GM23248 (cell line): ENCODE measurements at places on chromosomes 13 and 19. TPM values are rescaled to one million over a fixed set of nuclear protein-coding genes. Genes with fewer than 3 reads are reported as not detected.

Gene ZNF587
- polyA plus RNA-seq: 6.9 and 8.0 TPM in 2 replicates

Gene TUBB4A
- not detected in 2 replicates for polyA plus RNA-seq

Gene MBD3L3
- not detected in 2 replicates for polyA plus RNA-seq

Gene IGSF23
- polyA plus RNA-seq: 0.63 and 0.79 TPM in 2 replicates

DNA sequence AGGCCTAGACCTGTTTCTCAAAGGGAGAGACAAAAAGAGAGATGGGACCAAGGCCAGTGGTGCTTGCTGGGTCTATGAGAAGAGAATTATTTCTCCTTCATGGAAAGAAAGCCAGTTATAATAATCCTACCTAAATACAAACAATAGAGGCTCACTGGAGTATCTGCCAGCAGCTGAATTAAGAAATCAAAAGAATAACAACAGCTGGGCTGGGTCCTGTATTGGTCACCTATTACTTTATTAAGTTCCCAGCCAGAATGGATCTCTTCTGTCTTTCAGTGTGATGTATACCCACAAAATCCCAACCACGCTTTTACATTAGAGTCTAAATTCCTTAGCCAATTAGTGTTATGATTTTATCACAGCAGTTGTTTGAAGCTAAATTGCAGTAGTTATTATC is 297.8 kb upstream of the DACH1 start:
- DNase-seq: no peak

DNA sequence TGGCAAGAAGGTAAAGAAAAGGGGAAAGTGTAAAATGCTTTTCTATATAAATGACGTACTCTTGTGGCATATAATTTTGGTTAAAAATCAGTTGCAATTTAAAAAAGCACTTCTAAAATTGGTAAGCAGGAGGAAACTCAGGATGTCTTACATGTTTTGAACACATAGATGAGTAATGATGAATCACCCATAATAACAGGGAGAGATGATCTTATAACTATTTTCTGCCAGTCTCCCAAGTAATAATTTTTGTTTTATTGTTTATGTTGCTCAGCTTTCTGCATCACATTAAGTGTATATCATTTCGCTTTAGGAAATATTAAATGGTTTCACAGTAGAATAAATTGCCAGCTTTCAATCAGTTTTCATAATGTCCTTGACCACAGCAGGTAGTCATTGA is 1430.7 kb upstream of the PCDH20 start:
- peak; percentile 12 for DNase-seq

DNA sequence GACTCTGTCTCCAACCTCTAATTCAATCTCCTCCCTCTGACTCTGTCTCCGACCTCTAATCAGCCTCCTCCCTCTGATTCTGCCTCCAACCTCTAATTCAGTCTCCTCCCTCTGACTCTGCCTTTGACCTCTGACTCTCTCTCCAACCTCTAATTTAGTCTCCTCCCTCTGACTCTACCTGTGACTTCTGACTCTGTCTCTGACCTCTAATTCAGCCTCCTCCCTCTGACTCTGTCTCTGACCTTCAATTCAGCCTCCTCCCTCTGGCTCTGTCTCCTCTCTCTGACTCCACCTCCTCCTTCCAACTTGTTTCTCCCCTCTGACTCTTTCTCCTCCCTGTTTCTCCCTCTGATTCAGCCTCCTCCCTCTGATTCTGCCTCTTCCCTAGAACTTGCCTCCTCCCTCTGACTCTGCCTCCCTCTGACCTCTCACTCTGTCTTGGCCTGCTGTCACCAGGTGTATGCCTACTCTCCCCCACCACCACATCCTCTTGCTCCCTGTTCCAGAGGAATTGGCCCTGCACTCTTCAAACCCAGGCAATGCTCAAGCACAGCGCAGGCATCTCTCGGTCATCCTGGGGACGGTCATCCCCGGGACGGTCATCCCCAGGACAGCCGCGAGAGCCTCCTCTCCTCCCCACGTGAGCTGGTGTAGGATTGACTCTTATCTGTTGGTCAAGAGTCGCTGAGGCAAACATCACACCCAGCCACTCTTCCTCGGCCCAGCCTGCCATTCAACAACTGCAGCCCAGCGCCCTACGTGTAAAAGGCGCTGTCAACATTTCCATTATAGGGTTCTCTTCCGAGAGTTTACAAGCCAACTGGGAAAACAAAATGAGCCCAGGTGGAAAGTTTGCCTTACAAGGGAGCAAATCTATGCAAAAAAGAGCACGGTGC is 60.2 kb downstream of the ZIC5 start:
- no peak for DNase-seq

GRCh38 chr19:1028062-1028926 is 1.9 kb downstream of the CNN2 start:
- peak; percentile 95 for DNase-seq

- DNase-seq: no peak
Measured at GRCh38 chr19:17654993-17655392, 33.2 kb downstream of the UNC13A start.

GRCh38 chr19:18362934-18363542 is 22.6 kb downstream of the PGPEP1 start:
- no peak for DNase-seq

DNA sequence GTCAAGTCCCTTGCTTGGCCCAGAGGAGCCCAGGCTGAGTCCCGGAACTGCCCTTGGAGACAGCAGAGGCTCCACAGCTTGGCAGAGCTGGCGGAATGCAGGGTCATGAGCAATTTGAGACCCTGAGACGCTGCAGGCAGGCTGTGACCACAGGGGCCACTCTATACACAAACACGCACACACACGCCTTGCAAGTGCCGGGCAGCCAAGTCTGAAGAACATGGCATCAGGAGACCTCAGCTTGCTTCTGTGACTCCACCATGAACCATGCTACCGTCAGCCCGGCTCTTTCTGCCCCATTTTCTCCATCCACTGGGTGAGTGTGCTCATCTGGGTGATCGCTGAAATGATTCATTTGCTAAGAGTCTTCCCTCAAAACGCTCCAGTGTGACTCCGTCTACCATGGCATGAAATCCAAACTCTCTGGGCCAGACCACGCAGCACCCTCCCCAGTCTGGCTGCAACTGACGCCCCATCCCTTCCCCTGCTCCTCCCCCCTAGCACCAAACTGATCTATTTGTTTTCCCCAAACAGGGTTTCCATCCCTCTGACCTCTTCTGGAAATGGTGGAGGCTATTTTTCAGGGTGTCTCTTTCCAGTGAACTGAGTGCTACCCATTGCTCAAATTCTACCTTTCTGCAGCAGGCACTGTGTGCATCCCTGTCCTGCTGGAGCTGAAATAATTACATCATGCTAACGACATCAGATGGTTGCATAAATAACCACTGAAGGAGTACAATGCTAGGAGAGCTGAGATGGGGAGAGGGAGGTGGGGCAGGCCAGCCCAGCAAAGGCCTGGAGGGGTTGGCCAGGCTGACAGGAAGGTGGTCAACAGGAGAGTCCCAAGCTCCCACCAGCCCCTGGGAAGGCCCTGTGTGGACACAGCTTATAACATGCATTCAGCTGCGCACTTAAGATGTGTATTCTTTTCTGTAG is 3.1 kb downstream of the CARS2 start:
- DNase-seq: peak; percentile 40
